NCI-H524 (cell line): ENCODE measurements at places on chromosomes 4 and X.

GRCh38 chrX:143095321-143095720 lies 69.6 kb downstream of the SPANXN4 start:
- DNase-seq, result no peak

DNA sequence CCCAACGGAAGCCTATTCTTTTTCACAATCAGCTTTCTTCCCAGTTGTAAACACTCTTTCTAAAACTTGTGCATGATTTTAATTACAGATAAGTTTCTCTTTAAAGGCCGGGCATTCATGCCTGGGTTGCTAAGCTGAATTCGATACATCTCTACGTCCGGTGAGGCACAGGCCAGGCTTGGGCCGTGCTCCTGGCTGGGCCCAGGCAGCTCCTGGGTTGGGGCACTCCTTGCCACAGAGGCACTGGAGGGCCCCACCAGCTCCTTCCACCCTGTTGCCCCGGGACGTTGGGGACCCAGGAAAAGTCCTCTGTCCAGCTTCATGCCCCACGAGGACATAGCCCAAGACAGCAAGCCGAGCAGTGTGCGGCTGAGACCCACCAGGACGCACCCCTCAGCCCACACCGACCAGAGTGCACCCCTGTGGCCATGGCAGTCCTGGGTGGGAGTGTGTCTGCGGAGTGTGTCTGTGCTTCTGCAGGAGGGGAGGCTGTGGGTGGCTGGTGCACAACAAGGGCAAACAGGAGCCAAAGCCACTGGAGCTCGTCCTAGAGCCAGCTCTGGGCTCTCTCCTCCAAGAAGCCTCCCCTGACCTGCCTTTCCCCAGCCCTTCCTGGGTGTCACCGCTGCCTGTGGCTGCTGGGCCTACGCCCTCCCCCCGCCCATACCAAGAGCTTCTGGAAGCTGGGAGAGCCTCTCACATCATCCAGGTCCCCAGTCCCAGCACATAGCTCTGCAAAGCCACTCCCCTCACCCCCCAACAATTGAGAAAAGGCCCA lies 128.0 kb upstream of the NKX1-1 start:
- DNase-seq, result no peak

DNA sequence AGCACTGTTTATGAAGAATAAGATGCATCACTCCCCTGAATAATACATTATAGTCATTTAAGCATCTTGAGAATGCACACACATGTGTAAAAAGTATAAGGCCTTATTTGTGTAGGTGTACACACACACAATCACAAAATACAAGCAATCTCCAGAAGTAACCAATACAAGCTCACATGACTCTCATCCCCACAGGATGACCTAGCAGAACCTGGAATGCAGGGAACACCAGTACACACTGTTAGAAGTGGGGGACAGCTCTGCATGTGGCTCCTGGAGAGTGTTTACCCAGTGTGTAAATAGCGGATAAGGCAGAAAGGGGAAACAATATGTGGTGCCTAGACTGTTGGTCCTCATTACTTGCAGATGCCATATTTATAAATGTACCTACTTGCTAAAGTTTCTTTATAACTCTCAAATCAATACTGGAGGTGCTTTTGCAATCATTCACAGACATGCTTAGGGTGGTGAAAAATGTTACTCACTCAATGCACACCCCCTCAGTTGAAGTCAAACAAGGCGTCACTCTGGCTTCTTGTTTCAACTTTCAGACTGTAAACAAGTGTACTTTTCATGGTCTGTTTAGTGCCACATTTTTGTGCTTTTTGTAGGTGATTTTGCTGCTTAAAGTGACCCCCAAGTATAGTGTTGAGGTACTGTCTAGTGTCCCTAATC lies 73.1 kb downstream of the MAGEB17 start:
- DNase-seq, result no peak

- peak; percentile 48 for DNase-seq
Measured at GRCh38 chr4:83644677-83645659, 109.1 kb downstream of the GPAT3 start.

GRCh38 chr4:129455482-129455881 lies 359.5 kb downstream of the C4orf33 start:
- peak; percentile 68 for DNase-seq

- no peak for DNase-seq
Measured at GRCh38 chrX:44039556-44039955, 66.4 kb upstream of the NDP start.

DNA sequence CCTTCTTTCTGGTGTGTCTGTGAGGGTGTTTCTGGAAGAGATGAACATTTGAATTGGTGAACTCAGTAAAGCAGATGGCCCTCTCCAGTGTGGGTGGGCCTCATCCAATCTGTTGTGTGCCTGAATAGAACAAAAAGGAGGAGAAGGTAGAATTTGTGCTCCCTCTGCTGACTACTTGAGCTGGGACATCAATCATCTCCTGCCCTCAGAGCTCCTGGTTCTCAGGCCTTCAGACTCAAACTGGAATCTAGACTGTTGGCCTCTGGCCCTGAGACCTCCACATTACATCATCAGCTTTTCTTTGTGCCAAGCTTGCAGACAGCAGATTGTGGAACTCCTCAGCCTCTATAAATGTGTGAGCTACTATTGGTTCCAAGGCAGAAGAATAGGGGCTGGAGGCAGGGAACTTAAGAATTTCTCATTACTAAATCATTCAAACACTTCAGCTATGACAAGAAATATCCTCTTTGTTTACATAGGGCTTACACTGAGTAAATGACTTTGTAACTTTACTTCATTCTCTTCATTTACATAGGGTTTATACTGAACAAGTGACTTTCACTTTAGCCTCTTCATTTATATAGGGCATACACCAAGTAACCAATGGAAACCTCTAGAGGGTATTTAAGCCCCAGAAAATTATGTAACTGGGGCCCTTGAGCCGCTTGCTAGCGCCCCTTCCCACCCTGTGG lies 86.9 kb upstream of the NWD2 start:
- DNase-seq, result peak; percentile 82

DNA sequence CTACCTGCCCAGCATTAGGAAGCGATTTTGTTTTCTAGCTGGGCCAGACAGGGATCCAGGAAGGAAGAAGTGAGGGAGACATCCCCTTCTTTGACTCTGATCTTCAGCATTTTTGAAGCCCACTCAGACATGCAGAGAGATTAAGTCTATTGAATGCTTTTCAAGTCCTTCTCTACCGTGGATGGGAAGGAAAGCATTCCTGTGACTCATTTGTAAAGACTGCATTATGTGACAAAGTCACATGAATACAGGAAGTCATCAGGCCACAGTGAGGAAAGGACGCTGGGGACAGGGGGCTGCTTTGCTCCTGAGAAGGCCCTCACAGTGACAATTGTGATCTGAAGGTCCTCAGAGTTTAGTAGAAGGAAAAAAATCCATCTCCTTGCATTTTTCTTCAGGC lies 67.4 kb upstream of the GBA3 start:
- DNase-seq, result no peak

- DNase-seq, result no peak
Measured at GRCh38 chr4:94298725-94299252, 43.8 kb downstream of the HPGDS start.

DNA sequence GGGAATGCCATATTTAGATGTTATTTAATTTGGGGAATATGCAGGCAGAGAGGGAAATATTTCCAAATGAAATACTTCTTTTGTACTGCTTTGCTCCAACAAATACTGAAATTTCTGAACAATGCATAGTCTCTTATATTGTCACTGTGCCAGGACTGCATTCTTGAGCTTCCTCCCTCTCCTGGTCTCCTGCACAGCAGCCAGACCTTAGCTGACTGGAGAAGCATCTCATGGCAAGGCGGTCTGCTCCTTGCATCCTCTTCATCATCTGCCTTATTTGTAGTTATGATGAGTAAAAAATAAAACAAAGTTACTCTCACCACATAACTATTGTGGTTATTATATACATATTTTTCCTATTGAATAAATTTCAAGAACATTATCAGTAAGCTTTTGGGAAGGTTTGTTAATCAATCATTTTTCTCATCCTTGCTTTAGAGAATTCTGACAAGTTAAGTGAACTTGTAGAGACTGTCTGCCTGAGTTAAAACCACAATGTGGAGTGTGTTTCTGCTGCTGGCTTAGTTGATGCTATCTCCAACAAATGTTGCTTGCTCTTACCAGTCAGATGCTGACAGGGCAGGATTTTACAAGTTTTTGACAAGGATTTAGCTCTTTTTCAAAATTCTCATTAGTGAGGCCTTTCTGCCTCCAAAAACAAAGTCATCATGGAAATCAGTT lies 153.6 kb downstream of the SOWAHB start:
- no peak for DNase-seq

- DNase-seq, result no peak
Measured at GRCh38 chr4:4968161-4968725, 51.0 kb downstream of the CYTL1 start.

DNA sequence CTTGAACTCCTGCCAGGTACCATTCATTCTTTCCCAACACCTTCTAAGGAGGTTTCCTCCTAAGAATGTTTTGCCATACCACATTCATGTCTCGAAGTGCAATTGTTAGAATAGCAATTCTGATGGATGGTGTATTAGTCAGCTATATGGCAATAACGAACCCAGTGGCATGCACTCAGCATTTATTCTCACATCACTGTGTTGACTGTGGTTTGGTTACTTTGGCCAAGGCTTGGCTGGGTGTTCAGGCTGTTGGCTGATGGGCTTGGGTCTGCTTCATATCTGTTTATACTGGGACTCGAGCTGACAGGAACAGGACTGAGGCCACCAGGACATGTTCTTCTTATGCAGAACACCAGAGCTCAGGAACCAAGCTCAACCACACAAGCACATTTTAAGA lies 31.7 kb downstream of the PSAPL1 start:
- no peak for DNase-seq

- no peak for DNase-seq
Measured at GRCh38 chr4:80705311-80705710, 325.2 kb upstream of the BMP3 start.

DNA sequence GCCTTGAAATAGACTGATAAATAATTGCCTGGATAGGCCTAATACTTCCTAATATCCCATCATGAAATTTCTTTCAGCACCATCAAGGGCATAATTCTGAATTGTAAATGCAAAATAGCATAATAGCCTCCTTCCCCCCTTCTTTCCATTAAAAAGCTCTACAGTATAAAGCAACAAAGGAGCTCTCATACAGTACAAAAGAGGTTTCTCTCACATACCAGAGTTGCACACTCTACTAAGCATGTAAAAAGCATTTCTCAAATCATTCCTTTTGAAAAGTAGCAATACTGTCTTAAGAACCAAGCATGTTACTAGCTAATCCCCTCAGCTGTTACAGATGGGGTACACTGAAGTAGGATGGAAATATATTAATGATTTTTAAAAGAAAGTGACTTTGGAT lies 509.0 kb downstream of the KLHL13 start:
- DNase-seq, result no peak

DNA sequence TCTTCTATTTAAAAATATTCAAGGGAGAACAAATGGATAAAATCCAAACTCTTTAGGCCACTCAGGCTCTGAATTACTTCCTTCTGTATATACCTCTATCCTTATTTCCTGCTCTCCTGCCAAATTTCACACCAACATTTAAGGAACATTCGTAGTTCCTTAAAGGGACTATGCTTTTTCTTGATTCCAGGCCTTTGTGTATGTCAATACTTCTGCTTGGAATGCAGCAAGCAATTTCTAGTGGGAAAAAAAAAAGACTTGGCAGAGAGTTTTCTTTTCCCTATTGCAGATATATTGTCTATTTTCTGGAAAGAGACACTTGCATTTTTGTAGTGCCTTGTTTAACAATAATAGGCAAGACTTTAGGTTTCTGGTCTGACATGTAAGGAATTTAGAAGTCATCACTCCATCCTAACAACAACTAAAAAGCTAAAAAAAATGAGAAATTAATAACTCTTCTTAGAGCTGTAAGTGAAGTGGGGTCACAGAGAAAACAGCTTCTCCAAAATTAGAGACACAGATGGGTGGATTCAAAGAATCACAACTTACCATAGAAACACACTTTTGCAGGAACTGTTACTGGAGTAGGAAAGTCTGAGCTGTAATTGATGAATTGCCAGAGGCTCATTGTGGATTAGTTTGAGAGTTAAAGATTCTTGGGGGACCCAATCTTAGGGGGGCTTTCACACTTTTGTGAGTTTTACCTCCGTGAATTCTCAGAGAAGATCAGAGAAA lies 2.1 kb upstream of the ADH5 start:
- DNase-seq, result no peak

DNA sequence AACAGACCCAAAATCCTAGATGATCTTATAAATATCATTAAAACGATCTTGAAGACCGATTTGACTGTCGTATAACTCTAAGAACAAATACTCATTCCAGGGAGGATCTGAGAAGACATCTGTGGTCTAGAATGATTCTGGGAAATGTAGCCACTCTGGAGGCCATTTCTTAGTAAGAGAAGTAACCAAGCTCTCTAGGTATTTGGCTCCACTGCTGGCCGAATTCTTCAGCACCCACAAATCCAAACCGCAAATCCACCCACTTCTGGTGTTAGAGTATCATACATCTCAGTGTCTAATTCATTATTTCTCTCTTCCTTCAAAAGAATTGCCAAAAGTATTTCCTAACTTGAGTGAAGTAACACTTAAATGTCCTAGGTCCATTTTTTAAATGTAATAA lies 23.9 kb downstream of the KLHL5 start:
- DNase-seq, result no peak

DNA sequence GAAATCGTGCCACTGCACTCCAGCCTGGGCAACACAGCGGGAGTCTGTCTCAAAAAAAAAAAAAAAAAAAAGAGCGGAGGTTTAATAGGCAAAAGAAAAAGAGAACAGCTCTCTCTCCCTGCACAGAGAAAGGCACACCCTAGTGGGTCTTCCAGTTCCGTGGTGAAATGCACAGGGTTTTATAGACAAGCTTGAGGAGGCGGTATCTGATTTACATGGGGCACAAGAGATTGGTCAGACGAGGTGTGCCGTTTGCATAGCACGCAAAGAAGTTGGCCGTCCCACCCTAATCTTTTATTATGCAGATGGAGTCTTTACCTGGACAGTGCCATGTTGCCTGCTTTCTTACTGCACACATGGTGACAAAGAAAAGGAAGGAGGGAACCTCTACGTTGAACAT lies 33.5 kb upstream of the REST start:
- DNase-seq, result no peak

- DNase-seq, result no peak
Measured at GRCh38 chr4:1218634-1219565, 30.0 kb downstream of the CTBP1 start.

DNA sequence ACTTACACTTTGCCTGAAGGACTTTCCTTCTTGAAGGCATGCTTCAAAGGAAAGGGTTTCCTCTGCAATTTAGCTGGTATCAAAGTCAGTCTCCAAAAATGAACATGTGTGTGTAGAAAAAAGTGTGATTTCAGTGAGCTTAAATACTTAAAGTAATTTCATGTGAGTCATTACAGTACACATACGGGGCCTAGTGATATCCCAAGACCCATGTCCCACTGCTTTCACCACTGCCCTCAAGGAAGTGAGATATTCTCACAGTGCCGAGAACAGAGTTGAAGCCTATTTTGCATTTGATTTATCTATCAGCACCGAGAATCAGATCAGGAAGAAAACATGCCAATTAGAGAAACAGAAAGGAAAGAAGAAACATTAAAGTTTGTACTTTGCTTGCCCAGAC lies 61.0 kb downstream of the CHST7 start:
- no peak for DNase-seq

- DNase-seq, result no peak
Measured at GRCh38 chr4:69025191-69025998, 70.9 kb upstream of the UGT2B7 start.
